ENCODE measurements at places on chromosomes 12 and 14. TPM values are rescaled to one million over a fixed set of nuclear protein-coding genes. Genes with fewer than 3 reads are reported as not detected.

The FGD6 gene
- 22.2 TPM for total RNA-seq

The GPRC5D gene
- total RNA-seq: not detected

GRCh38 chr12:48032597-48032996 lies 28.3 kb upstream of the COL2A1 start:
- no peak for DNase-seq

DNA sequence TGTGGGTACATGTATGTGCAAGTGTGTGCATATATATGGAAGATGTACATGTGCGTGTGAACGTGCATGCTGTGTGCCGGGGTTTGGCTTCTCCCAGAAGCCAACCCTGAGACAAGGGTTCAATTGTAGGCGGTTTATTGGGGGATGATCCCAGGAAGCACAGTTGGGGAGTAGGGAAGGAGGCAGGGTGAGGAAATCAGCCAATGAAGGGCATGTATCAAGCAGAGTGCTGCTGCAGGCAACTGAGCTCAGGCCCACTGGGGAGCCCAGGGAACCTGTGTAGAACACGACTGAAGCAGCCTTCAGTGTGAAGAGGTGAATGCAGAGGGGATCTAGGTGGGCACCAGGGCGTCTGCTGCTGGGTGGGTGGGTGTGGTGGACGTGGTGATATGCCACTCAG lies 21.6 kb downstream of the SYNDIG1L start:
- no peak for DNase-seq

DNA sequence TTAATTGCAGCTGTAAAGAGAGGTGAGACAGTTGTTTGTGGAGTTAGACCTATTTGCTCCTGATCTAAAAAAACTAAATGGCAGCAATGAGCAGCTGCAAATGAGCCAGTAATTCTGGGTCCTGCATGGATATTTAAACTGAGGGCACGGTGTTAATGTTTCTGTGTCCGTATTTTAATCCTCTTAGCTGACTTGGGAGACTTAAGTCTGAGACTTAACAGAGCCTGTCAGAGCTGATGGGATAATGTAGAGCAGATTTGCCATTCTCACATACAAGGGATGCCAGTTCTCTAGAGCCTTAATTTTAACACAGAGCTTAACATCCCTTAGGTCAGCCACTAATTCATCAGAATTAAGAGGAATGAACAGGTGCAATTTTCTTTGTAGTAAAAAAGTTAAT lies 178.6 kb upstream of the PDE3A start:
- no peak for DNase-seq

DNA sequence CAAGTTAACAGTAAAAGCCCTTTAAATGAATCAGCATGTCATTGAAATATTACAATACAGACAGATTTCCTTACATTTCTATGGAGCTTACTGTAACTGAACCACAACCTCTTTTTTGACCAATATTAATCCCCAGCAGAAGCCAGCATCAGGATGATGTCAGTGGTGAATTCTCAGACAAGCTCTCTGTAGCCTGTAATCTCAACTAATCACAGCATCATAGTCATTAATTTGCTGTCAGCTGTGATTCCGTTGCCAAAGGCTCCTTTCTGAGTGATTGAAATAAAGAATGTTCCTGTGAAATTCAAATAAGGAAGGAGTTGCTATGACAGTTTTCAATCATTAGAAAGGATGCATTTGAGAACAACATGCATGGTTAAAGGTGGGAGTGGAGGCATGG lies 323.1 kb downstream of the PDZRN4 start:
- DNase-seq: no peak

DNA sequence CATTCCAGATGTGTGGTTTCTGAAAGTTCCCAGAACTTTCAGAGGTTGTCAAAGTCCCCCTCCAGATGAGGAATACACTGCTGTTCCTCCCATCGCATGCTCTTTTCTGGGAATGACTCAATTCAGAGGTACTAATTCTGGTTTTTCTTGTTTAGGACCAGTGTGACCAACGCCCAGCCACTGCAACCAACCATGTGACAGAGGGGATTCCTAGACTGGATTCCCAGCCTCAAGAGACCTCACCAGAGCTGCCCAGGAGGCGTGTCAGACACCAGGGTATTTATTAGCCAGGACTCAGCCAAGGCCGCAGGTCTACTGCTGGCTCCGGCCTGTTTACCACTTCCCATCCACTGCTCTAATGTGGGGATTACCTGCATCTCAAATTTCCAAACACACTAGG lies 24.2 kb downstream of the TRAFD1 start:
- no peak for DNase-seq

- no peak for DNase-seq
Observed at GRCh38 chr14:74265301-74265965, 26.2 kb downstream of the VSX2 start.

- DNase-seq: no peak
Observed at GRCh38 chr12:91406920-91407341, 224.3 kb upstream of the DCN start.

- DNase-seq: no peak
Observed at GRCh38 chr12:131024026-131024425, 70.3 kb downstream of the ADGRD1 start.

DNA sequence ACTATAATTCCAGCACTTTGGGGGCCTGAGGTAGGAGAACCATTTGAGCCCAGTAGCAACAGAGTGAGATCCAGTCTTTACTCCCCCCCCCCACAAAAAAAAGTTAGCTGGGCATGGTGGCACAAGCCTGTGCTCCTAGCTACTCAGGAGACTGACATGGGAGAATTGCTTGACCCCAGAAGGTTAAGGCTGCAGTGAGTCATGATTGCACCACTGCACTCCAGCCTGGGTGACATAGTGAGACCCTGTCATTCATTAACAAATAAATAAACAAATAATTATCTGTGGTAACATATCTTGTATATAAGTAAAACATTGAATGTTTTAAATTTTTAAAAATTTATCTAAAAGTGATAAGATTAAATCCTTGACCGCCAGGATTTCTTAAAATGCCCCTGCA lies 4.8 kb downstream of the ENTPD5 start:
- DNase-seq: no peak

The TPH2 gene
- total RNA-seq: not detected

- DNase-seq: no peak
Observed at GRCh38 chr12:89733579-89734201, 25.1 kb upstream of the ATP2B1 start.

The INSM2 gene
- not detected for total RNA-seq

The CLEC7A gene
- 3.1 TPM for total RNA-seq

The KLHDC2 gene
- total RNA-seq: 84.4 TPM

DNA sequence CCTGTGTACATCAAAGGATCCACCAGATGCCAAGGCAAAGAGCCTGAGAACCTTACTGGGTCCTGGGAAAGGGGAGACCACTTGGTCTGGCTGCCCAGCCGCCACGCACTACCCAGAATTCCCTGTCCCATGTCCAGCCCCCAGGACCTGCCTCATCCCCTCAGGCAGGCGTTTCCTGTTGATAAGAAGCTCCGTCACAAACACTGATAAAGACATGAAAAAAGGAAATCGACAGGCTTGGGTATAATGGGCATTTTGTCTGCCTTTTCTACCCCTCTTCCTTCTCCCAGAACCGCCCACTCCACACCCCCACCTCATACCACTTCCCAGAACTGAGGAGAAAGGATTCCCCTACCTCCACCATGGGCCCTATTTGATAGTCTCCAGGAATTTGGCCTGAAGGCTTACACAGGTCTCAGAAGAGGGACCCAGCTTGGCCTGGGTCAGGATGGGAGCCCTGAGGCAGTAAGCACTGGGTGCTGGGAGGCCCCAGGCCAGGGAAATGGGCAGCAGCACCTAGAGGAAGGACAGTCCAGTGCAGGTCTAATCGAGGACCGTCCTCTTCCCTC lies 18.8 kb downstream of the ACVRL1 start:
- no peak for DNase-seq

DNA sequence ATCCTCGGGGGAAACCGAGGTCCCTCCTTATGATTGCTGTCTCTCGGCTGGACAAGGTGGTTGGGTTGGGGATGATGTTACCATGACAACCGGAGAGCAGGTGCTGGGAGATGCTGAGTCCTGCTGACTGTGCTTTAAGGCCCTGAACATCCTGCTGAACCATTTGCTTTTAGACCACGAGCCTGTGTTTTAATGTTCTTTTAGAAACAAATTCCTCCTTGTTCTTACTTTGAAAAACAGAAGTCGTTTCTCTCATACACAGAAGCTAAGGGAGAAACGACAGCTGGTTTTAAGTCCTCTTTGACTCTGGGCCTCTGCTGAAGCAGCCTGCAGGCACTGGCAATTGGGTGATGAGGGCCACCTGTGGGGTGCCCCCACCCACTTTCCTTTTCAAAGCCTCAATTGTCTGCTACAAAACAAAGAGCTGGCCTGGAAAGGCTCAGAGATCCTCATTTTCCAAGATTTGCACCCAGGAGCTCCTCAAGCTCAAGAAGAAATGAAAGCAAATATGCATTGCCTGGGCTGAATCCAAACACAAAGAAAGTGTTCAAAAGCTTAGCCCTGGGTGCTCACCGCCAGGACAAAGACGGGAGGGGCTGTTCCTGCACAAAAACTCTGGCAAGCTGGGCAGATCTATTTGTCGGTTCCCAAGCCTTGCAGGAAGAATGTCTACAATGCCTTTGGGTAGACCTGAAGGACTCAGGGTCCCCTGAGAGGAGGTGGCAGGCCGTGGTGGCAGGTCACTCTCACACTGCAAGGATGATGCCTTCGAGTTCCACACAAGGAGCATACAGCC lies 90.0 kb upstream of the CLMN start:
- no peak for DNase-seq

The ADAMTS20 gene
- not detected for total RNA-seq

GRCh38 chr12:31245822-31246469 lies 80.0 kb downstream of the SINHCAF start:
- no peak for DNase-seq

The INHBC gene
- not detected for total RNA-seq

The MOK gene
- total RNA-seq: 9.4 TPM

DNA sequence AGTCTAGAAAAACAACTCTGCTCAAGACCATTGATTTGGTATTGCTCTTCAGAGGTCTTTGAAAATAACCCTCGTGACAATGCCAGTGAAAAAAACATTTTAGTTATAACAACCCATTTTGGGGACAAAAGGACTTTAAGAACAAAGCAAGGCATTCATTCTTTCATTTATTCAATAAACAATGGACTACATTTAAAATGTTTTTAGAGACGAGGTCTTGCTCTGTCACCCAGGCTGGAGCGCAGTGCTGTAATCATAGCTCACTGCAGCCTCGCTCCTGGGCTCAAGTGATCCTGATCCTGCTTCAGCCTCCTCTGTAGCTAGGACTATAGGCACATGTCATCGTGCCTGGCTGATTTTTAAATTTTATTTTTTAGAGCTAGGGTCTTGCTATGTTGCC lies 7.7 kb upstream of the KICS2 start:
- no peak for DNase-seq

The RPGRIP1 gene
- total RNA-seq: 0.60 TPM

The MANSC4 gene
- not detected for total RNA-seq

DNA sequence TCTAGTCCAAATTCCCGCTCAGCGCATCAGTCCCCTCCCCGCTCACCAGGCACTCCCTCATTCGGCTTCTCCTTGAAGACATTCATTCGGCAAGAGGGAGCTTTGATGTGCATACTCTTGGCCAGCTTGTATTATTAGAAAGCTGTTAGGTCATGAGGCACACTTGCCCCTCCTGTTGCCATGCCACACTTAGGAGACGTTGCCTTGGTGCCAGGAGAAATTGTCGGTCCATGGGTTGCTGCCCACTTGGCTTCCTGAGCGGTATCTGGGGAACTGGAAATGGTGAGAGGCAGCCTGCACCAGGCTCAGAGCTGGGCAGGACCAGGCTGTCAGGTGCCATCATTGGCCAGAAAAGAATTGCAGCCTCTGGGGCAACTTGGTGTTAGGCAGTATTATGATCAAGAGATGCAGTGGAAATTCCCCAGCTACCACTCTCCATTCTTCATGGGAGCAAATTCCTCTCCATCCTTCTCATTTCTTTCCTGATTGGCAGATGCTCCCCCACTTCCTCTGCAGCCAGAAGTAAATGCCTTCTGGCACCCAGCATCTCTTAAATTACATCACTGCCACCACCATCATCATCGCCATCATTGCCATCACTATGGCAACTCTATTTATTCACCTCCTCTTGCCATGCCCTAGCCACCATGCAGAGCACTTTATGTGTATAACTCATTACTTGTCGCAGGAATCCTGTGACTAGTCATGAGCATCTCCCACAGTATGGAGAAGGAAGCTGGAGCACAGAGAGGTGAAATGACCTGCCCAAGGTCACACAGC lies 12.4 kb downstream of the CABP1 start:
- DNase-seq: no peak

GRCh38 chr14:57122129-57122528 lies 146.6 kb downstream of the EXOC5 start:
- no peak for DNase-seq

- no peak for DNase-seq
Observed at GRCh38 chr14:43184540-43184939, 1322.5 kb downstream of the FSCB start.

GRCh38 chr12:29921307-29921706 lies 137.6 kb upstream of the TMTC1 start:
- DNase-seq: no peak

- peak; percentile 11 for DNase-seq
Observed at GRCh38 chr12:123059500-123059899, 79.0 kb downstream of the ARL6IP4 start.

- DNase-seq: no peak
Observed at GRCh38 chr12:3748620-3749019, 4.3 kb downstream of the CRACR2A start.

DNA sequence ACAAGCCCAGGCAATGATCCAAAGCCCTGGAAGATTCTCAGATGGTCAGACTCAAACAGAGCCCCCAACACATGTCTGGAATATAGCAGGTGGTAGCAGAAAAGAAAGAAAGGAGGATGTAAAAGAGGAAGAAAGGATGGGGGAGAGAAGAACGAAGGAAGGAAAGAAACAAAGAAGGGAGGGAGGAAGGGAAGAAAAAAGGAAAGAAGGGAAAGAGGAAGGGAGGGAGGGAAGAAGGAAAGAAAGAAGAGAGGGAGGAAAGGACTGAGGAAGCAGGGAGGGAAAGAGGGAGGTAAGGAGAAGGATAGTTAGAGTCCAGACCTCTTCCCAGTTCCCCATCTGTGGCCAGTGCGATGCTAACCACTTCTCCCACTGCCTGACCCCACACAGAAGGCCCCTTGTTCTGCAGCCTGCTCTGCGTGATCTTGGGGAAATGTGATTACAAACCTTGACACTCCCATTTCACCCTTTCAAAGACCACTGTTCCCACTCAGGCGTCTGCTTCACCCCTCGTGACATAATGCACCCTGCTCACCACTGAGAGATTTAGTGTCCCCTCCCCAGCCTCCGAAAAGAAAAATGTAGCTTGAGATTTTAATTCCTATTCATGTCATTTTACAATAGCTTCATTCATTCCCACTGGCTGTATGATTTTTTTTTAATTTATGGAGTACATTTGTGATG lies 357.9 kb downstream of the BCL11B start:
- no peak for DNase-seq

GRCh38 chr12:93139028-93139665 lies 210.1 kb upstream of the EEA1 start:
- DNase-seq: no peak

DNA sequence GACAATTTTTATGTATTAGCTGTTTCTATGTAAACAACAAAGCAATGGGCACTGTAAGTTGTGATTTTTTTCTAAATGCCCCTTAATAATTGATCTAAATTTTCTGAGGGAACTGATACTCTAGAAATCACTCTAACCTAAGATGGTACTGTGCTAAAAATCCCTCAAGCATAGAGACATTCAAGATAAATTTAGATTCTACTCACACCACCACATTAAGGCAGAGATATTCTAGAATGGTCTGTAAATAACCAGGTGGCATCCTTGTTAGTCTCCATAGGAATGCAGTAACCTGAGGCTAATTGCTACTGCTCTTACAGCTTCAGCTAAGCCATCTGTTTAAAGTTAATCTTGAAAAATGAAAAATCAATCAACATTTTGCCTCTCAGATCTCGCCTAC lies 87.3 kb downstream of the SLC41A2 start:
- DNase-seq: no peak

GRCh38 chr14:20327005-20327869 lies 5.8 kb downstream of the CCNB1IP1 start:
- no peak for DNase-seq

The NPAS3 gene
- total RNA-seq: 1.9 TPM

Measured in Right ventricle myocardium inferior (tissue), 1 donor.